ENCODE measurements at places on chromosomes 1 and 21. TPM values are rescaled to one million over a fixed set of nuclear protein-coding genes. Genes with fewer than 3 reads are reported as not detected.

Gene FTCD
- 0.85 TPM for total RNA-seq

Gene ITGB2
- 65.5 TPM for total RNA-seq

Gene FCRL1
- total RNA-seq: not detected

DNA sequence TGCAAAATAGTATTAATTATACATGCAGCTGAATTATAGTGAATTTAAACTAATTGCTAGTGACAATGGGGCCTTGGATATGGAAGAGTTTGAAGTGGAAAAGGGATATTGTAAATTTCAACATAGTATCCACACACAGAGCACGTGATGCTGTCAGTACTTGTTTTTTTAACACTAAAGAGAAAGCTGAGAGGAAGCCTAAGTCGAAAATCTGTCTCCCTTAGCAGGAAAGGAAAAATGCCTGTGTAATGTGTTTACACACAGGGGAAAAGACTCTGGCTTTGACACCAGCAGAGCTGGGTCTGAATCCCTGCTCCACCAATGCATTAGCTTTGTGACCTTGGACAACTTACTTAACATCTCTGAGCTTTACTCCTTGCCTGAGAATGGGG lies 42.6 kb downstream of the PCSK9 start:
- no peak for DNase-seq

- DNase-seq: no peak
Observed at GRCh38 chr1:52551507-52552235, 1.2 kb downstream of the TUT4 start.

DNA sequence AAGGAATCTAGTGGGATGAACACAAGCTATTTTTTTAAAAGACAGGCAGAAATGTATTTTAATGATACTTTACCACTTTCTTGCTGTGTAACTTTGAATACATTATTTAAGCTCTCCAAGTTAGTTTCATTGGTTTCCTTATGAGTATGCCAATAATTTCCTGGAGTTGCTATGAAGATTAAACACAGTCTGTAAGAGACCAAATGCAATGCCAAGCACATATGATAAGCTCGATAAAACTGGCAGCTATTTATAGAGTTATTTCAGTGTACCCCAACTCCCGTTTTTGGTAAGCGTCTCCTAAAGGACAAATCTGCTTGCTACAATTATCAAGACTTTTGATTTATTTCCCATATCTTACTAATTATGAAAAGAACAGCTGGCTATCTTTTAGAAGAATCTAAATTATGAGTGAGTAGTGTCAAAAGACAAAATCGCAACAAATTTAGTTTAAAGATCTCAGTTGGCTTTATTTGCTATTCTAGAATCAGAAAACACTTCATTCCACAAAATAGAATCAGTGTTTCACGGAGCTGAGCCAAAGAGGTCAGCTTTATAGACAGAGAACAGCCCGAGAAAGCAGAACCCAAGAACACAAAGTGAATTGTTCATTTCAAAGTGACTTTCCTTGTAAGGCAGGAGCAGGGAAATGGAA lies 7.2 kb upstream of the MAP10 start:
- DNase-seq: no peak

DNA sequence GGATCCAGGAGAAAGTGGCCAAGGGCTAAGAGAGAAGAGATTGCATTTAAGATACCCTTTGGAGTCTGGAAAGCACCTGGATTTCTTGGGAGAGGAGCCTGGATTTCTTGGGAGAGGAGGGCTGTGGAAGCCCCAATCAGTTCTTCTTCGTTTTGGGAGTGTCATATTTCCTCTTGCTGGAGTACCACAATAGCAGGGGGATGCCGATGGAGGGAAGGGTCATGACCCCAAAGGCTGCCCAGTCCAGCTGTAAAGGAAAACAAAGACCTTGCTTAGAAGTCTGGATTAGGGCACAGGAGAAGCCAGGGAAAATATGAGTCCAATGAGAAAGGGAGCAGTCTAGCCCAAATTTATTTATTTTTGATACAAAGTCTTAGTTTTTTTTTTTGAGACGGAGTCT lies 11.3 kb downstream of the SSR2 start:
- DNase-seq: no peak

- DNase-seq: no peak
Observed at GRCh38 chr1:15727866-15728534, 8.1 kb upstream of the SLC25A34 start.

DNA sequence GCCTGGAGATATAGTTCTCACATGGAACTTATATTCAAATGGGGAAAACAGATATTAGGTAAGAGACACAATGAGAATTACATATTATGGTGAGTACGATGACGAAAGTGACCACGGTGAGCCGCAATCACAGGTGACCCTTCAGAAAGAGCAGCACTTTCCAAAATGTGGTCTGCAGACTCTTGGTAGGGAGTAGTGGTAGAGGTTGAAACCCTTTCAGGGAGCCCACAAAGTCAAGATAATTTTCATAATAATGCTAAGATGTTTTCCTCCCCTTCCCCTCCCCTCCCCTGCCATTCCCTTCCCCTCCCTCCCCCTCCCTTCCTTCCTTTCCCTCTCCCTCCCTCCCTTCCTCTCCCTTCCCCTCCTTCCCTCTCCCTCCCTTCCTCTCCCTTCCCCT lies 83.5 kb upstream of the AKT3 start:
- no peak for DNase-seq

- DNase-seq: peak; percentile 84
Observed at GRCh38 chr1:219088778-219089557, 84.7 kb upstream of the LYPLAL1 start.

DNA sequence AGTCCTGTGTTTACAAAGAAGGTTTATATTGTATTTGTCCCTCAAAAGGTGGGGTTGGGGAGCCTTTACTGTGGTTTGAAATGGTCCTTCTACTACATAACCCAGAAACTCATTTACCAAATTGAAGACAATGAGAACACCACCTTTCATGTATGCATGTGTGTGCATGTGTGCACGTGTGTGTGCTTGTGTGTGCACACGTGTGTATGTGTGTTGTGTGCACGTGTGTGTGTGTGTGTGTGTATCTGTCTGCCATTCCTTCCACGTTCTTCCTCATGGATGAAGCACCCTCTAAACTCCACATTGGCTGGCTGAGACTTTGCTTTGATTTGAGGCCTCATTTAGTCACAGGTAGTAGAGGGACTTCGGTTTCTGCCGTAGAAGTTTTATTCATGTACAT lies 138.2 kb downstream of the EDEM3 start:
- no peak for DNase-seq

DNA sequence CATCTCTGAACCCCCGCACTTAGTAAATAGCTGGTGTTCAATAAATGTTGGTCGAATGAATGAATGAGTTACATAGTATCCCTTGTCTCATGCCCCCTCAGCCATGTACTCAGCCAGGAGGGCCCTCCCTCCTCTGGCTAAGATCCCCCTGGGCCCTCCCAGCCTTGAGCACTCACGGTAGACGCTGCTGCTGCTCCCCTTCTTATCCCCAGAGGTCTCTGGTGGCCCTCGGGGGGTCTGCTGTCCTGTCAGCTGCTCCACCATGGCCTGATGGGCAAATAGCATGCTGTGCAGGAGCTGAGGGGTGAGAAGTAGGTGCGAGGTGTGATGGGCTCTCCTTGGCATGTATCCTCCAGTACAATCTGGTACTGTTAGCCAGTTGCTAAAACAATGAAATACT lies 1.9 kb downstream of the ETV3L start:
- no peak for DNase-seq

GRCh38 chr21:14870853-14871149 lies 194.0 kb downstream of the NRIP1 start:
- DNase-seq: no peak

GRCh38 chr1:54499097-54499359 lies 49.0 kb upstream of the ACOT11 start:
- DNase-seq: no peak

- no peak for DNase-seq
Observed at GRCh38 chr21:28971171-28971570, 21.5 kb downstream of the LTN1 start.

All from ascending aorta (tissue), 2 donors.